ENCODE measurements at places on chromosomes 3 and 15. TPM values are rescaled to one million over a fixed set of nuclear protein-coding genes. Genes with fewer than 3 reads are reported as not detected.

Gene EIF4E3
- total RNA-seq: 16.2 TPM

Gene FMN1
- total RNA-seq: 4.3 TPM

Gene GOLGA6B
- total RNA-seq: not detected

Gene VIPR1
- 9.2 TPM for total RNA-seq

Gene CHL1
- 44.3 TPM for total RNA-seq
